Left hindlimb (tissue), 1 donor: ENCODE measurements at places on chromosomes 6 and 20.

- DNase-seq: no peak
Measured at GRCh38 chr6:108739496-108740330, 108.5 kb upstream of the ARMC2 start.

GRCh38 chr6:118895261-118895560, 1.3 kb downstream of the ASF1A start:
- DNase-seq: no peak

- DNase-seq: no peak
Measured at GRCh38 chr6:139676718-139677117, 302.3 kb upstream of the CITED2 start.

GRCh38 chr6:129136751-129137150, 253.8 kb downstream of the LAMA2 start:
- no peak for DNase-seq

- peak; percentile 68 for DNase-seq
Measured at GRCh38 chr6:166106076-166106686, 61.5 kb downstream of the TBXT start.

GRCh38 chr20:58876437-58876836, 23.9 kb downstream of the GNAS start:
- no peak for DNase-seq

- DNase-seq: no peak
Measured at GRCh38 chr6:155349129-155349528, 34.8 kb upstream of the TFB1M start.

- DNase-seq: no peak
Measured at GRCh38 chr6:85752602-85753001, 109.9 kb upstream of the SYNCRIP start.

DNA sequence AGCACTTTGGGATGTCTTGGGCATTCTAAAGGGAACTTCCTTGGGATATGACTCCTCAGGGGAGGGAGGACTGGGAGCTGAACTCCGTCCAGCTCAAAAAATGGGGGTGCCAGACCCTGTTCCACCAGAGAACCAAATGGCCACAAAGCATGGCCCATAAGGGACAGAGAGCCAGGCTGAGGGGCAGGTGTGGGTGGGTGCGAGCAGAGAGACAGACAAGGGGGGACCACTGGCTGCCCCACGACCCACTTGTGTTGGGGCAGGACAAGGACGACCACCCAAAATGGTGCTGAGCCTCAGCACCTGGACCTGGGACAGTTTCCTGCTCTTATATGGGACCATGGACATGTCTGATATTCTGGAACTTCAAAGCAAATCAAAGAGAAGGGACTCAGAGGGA, 148.2 kb upstream of the MLN start:
- DNase-seq: no peak

DNA sequence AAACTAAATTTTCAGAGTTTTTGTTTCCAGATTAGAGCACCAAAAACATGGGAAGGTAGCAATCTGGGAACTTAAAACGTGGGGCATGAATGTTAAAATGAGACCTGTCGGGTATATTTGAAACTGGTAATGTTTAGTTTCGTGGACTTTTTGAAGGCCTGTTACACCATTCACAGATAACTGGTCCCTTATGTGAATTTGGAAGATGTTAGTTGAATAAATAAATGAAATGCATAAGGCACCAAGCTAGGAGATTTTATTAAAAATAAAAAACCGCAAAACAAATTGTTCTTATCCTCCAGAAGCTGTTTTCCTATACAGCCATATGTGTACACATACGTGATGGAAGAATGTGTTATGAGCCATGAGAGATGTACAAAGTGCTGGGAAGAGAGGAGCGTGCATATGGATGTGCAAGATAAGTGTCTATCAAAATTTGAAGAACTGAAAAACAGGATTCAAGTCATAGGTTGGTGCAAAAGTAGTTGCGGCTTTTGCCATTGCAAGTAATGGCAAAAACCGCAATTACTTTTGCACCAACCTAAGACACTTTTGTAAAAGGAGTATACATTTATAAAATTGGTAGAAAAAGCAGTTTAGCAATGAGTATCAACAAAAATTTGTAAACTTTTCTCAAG, 700 bp upstream of the MCUR1 start:
- DNase-seq: no peak

DNA sequence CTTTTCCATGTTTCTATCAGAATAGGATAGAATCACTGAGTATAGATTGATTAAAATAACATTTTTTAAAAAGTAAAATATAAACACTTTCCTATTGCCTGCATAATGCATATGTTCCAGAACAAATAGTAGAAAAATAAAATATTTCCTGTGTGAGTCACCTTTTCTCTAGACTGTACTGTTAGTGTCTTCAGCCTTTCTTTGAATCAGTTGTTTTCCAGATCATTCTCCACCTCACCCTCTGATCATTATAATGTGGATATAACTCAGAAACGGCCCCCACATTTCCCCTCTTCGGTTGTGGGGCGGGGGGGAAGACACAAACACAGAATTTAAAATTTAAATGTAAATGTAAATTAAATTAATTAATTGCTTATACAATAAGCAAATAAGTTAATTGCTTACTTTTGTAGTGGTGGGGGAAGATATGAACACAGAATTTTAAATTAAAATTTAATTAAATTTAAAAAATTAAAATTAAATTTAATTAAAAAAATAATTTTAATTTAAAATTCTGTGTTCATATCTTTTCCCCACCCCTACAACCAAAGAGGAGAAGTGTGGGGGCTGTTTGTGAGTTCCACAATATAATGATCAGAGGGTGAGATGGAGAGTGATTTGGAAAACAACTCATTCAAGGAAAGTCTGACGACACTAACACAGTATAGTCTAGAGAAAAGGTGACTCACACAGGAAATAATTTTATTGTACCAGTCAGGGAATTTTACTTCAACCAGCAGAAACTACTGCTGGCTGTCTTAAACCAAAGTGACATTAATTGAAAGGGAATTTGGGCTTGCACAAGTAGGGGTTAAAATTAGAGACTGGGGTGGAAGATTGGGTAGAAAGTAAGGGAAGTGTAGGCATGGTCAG, 37.1 kb upstream of the PROKR2 start:
- DNase-seq: no peak

- no peak for DNase-seq
Measured at GRCh38 chr20:60691966-60692615, 560.0 kb upstream of the CDH4 start.

DNA sequence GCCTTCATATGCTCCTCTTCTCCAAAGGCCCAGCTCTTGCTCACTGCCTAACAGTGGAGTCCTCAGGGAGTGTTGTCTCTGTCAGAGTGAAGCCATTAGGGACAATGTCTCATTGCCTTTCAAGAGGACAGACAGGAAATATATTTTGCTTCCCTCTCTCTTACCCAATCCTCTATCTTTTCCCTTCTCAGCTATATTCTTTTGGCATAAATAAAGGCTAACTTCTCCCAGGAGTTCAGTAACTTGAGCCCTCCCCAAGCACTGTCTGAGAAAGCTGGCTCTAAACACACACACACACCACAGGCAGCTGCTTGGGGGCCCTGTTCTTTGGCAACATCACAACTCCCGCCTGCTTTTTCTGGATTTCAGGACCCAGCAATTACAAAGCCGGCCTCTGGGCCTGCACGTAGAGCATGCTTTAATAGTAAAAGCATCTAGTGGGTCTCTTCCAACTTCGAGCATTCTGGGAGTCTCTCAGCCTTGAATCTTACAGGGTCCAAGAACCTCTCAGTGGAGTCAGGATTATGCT, 34.7 kb upstream of the LAMA4 start:
- peak; percentile 96 for DNase-seq

DNA sequence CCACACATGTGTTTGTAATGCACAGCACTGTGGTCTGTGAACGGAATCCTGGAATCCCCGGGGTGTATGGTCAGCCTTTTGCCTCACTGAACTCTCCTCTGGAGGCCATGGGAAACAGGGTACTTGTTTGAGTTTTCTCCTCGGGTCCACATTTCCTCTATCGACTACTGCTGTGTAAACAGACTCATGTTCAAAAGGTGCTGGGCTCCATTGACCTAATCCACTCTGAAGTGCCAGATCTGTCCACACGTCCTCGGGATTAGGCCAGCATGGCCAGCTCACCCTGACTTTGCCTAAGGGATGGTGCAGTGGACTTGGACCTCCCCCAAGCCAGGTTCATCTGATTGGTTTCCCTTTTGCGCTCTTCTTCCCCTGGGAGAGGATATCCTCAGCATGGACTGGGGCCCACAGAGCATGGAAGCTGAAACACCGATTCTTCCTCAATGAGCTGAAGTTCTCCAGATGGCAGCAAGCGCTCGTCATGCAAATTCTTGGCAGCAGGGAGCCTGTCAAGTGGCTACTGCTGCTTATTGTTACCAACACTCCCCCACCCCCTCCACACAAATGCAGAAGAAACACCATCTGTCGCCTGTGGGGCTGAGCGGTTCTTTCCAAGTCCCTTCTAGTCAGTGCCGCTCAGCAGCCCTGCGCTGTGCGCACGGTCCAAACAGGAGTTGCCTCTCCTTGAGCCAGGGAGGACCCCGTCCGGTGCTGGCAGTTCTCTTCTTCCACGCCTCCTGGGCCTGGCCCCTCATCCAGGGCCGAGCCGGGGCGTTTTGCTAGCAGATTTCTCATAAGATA, 292.6 kb upstream of the MARCKS start:
- peak; percentile 87 for DNase-seq

DNA sequence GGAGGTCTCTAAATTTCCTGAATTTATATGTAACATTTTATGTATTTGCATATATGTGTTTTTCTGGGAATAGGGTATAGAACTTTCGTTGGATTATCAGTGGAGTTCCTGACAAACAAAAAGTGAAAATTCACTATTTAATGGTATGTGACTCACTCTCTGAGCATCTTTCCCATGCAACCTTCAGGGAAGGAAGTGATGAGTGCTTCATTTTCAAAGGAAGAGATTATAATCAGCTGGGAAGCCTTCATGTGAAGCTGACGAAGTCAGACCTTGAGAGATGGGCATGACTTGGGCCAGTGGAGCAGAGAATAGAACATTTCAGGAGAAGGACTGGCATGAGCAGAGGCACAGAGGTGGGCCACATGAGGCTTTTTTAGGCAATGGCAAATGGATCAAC, 72.7 kb downstream of the FAXC start:
- no peak for DNase-seq
